ENCODE measurements at places on chromosomes 7 and 10.

DNA sequence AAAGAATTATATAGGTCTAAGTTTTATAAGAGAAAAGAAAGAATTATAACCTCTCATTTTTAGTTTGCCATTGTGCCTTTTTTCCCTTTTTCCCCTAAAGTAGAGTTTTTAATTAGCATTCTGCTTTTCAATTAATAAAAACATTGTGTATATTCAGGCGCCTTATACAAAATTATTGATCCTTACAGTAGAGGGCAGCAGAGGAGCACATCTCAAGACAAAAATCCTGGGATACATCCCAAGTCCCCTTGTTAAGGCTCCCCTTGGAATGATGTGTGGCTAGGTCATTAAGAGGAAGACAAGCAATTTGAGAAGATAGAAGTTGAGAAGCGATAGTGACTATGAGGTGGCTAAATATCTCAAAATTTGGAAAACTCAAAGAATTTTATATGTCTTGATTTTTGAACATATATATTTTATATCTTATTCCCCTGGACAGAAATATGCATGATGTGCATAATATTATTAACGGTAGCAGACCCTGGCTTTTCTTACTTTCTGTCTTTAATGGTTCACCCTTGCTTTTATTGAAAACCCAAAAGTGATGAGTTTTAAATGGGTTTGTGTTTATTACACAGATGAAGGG, 19.1 kb upstream of the TPK1 start:
- DNase-seq: no peak

- no peak for DNase-seq
Observed at GRCh38 chr10:65701168-65701776, 1224.6 kb upstream of the LRRTM3 start.

GRCh38 chr10:83253011-83253671, 886.2 kb upstream of the GHITM start:
- no peak for DNase-seq

DNA sequence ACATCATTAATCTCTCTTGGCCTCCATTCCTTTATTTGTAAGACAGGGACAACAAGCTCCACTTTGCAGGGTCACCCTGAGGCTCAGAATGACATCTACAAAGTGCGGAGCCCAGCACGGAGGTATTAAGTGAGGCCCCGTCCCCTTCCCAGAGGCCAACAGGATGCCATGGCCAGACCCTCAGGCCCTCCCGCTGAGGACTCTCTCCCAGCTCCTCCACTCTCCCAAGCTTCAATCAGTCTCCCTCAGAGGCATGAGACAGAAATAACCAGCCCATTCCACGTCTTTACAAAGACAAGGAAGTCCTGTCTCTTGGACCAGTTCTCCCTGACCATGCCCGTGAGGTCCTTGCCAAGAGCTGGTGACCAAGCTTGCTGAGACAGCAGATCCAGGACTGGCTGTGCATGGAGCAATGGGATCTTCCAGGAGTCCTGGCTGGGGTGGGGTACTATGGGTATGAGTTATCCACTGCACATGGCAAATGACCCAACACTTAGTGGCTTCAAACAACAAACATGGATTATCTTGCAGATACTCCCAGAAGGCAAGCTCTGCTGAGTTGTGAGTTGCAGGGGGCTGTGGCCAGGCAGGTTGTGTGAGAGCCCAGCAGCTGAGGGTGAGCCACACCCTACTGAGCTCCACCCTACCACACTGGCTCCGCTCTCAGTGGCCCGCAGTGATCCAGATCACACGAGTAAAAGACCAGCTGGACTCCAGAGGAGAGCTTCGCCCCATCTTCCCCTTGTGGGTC, 4.3 kb upstream of the PPIF start:
- DNase-seq: no peak

DNA sequence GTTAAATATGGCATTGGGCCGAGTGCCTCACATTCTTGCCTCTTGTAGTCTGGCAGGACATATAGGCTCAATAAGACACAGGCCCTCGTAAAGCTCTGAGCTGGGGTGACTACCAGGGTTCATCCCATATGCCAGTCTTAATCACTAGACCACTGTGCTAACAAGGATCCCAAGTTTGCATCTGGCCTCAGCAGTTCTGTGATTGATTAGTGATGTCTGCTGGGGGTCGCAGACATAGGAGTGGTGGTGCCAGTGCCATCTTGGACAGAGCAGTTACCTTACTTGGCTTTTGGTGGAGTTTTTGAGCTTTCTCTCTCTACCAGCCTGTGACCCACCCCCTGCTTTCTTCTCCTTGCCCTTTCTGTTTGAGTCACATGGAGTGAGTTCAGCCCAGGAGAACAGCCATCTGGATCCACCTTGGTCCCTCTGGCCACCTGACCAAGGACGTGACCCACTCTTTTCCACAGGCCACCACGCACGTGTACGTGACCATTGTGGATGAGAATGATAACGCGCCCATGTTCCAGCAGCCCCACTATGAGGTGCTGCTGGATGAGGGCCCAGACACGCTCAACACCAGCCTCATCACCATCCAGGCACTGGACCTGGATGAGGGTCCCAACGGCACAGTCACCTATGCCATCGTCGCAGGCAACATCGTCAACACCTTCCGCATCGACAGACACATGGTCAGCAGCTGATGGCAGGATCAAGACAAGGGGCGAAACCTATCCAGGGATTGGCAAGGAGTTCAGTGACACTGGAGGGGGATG, 4.1 kb upstream of the VSIR start:
- DNase-seq: no peak

- DNase-seq: no peak
Observed at GRCh38 chr10:2225609-2226008, 488.3 kb upstream of the ADARB2 start.

GRCh38 chr10:49329146-49329505, 30.2 kb downstream of the C10orf71 start:
- no peak for DNase-seq

- peak; percentile 8 for DNase-seq
Observed at GRCh38 chr7:121752706-121753105, 120.3 kb upstream of the PTPRZ1 start.

GRCh38 chr10:79221110-79222051, 125.9 kb upstream of the PPIF start:
- no peak for DNase-seq

- DNase-seq: no peak
Observed at GRCh38 chr10:2279711-2280110, 542.4 kb upstream of the ADARB2 start.

GRCh38 chr7:81744389-81744788, 25.5 kb downstream of the HGF start:
- no peak for DNase-seq

- DNase-seq: no peak
Observed at GRCh38 chr10:34494012-34494411, 321.1 kb downstream of the PARD3 start.

DNA sequence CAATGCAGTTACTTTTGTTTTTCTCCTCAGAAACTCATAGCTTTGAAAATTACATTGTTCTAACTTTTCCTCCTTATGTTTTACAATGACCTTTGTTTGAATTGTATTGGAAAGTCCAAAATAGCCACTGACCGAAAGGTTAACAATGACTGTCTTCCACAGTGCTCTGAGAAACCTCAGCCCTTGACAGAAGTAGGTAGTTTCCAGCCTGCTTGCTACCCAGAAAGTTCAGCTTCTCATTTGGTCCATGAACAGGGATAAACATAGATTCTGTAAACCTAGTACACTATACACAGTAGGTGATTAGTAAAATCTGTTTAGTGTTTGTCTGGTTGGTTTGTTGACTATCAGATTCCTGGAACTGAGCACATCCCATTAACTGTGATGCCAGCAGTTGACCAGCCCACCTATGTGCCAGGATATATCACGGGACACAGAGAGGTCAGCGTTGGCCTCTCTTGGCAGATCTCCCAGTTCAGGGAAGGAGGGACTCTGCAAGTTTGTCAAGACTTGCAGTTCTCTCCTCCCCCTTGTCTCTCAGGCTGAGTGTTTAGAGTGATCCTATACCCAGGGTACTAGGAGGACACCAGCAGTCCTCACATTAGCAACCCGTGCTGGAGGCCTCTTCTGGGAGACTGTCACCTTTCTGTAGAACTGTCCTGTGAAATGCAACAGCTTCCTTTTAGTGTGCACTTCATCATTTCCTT, 297.6 kb downstream of the ARHGAP12 start:
- DNase-seq: no peak

GRCh38 chr7:47503281-47503680, 78.6 kb downstream of the TNS3 start:
- DNase-seq: no peak

GRCh38 chr10:132185601-132186487, 904 bp upstream of the DPYSL4 start:
- DNase-seq: no peak

DNA sequence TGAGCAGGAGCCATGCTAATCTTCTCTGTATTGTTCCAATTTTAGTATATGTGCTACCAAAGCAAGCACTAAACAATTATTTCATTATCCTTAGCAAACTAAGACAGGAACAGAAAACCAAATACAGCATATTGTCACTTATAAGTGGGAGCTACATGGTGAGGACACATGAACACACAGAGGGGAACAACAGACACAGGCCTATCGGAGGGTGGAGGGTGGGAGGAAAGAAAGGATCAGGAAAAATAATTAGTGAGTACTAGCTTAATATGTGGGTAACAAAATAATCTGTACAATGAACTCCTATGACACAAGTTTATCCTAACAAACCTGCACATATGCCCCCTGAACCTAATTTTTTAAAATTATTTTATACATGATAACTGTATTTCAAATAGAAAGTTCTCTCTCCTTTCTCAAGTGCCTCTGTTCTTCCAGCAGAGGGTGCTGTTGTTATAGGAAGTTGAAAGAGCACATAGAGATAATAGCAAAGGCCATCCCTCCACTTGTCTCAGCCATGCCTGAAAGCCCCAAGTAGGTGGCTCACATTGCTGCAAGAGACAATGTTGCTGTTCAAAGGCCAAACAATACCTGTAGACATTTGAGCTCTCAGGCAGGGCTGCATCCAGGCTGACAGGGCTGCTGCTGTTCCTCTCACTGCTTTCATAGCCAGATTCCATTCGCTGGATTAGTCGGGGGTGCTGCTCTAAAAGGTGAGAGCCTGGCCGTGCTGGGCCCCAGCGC, 33.4 kb upstream of the PPP3CB start:
- peak; percentile 46 for DNase-seq

DNA sequence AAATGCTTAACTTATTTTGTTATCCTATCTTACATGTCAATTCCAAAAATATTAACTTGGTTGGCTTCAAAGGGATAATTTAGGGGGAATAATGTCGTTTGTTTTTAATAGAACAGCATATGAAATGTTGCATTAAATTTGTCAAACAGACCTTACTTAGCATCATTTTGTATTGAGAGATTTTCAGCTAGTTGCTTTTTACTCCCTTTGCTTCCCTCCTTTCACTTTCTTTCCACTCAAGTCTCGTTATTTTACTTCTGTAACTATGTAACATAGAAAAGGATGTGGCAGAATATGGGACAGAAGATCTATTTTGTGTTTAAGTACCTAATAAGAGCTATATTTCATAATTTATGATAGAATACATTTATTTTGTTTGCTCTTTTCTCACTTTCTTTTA, 2.6 kb downstream of the PHYHIPL start:
- DNase-seq: no peak

- DNase-seq: no peak
Observed at GRCh38 chr10:29830531-29831512, 196.1 kb upstream of the SVIL start.

DNA sequence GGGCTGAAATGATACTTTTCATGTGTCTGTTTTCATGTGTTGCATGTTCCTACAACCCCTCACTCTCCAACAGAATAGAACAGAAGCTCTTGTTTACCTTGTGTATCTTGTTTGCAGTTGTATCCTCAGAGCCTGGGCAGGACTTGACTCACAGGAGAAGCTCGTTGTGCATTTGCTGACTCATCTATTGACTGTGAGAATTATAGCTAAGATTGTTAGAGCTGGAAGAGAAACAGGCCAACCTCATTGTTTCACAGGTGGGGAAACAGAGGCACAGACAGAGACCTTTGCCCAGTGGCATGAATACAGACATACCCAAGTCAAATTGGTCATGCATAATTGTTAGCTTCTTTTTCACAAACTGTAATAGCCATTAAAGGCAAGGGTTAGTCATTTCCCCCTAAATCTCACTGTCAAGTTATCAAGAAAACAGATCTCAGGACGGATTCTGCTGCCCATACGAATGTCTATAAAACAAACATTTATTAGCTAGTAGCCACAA, 4.6 kb upstream of the TSPAN15 start:
- DNase-seq: no peak

DNA sequence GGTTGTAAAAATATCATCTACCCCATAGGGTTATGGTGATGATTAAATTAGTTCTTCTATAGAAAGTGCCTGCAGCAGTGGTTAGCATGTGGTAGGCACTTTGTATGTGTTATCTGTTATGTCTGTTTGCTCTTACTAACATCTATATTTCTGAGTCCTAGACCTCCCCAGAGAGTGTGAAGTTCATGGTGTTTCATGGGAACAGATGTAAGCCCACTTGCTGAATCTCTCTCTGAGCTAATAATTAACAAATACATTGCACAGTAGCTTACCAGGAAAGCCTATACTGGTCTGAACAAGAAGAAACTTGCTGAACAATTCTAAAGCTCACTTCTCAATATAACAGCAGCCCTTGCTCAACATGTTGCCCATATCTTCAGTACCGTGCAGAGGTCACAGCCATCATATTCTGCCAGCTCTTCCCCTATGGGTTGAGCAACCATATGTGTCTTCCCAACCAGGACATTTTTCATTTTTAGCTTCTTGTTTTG, 100.1 kb downstream of the NPSR1 start:
- no peak for DNase-seq

DNA sequence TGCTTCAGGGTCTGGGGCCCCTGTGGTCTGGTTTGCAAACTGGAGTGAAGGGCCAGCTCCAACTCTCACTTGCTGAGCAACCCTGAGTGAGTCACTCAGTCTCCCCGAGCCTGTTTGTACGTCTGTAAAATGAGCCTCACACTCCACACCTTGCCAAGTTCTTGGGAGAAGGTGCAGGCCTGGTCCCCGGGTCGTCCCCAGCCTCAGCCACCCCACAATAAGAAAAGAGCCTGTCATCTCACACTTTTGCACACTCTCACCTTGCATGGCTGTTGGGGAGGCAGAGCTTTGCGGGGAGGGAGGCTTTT, 5.2 kb downstream of the GRIFIN start:
- DNase-seq: no peak

GRCh38 chr10:131816157-131816775, 84.5 kb upstream of the PPP2R2D start:
- no peak for DNase-seq

- no peak for DNase-seq
Observed at GRCh38 chr7:135683609-135684008, 21.3 kb downstream of the STMP1 start.

- no peak for DNase-seq
Observed at GRCh38 chr10:24887855-24888231, 64.6 kb downstream of the PRTFDC1 start.

- no peak for DNase-seq
Observed at GRCh38 chr7:44375236-44375699, 49.9 kb upstream of the CAMK2B start.

Measured in NT2/D1 (cell line).